ENCODE measurements at places on chromosomes 2 and 18.

- no peaks in the 10 kb centered on the region for H3K36me3 ChIP-seq
- DNase-seq, result no peak
- no peak overlapping the region for H3K4me3 ChIP-seq
- no peaks in the 10 kb centered on the region for H3K27me3 ChIP-seq
Observed at GRCh38 chr2:145755019-145755837, 1235.3 kb upstream of the ZEB2 start.

DNA sequence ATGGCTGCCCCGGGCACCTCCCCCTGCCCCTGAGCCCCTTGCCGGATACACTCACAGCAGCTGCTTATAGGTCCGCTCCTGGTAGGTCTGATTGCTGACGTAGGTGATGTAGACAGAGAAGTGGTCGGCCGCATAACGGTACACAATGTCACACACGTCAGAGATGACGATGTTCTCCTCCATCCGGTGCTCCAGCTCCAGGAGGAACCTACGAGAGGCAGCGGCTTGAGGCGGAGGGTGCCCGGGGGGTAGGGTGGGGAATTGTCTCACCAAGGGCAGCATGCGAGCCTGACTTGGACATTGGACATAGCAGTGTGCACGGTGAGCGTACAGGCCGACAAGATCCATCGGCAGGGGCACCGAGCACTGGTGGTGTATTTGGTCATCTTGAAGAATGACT lies 22.8 kb downstream of the SNORC start:
- H3K4me3 ChIP-seq, result no peak overlapping the region
- no peak overlapping the region for H3K27ac ChIP-seq
- no peak for DNase-seq
- no peaks in the 10 kb centered on the region for H3K36me3 ChIP-seq

- H3K27me3 ChIP-seq, result no peaks in the 10 kb centered on the region
- no peaks in the 10 kb centered on the region for H3K4me1 ChIP-seq
- DNase-seq, result no peak
- H3K36me3 ChIP-seq, result no peaks in the 10 kb centered on the region
Observed at GRCh38 chr2:227082286-227082685, 81.7 kb downstream of the COL4A4 start.

DNA sequence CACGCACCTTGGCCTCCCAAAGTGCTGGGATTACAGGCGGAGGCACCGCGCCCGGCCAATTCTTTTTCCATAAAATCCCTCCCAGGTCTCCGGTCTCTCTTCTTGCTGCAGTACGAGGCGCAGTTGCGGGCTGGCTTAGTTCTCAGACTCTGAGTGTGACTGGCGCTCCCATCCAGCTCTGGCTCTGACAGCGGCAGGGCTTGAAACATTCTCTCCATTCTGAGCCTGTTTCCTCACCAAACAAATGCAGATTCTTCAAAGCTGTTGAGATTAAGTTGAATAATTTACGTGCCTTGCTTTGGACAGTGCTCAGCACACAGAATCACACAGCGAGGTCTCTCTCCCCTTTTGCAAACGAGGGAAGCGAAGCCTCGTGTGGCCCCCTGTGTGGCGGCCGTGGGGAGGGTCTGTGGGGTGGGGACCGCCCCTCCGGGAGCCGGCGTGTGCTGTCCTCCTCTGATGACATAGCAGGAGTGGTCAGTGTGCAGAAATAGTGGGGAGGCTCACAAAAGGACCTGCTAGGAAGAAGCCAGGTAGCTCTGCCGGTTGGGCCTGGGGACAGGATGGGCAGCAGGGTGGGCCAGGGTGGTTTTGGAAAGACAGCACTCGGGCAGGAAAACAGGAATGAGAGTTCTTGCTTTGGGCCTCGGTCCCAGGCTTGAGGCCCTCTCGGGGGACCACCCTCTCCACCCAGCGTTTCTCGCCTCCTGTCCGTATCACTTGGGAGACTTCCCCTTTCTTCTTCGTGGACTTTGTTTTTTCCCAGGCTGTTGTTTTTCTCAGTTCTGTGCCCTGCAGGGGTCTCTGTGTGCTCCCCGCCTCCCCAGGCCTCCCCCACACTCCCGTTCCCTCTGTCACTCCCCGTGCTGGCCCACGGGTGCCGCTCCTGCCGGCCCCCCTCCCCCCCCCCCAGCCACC lies 75.0 kb downstream of the KCNG2 start:
- no peaks in the 10 kb centered on the region for H3K27me3 ChIP-seq
- H3K4me3 ChIP-seq, result no peak overlapping the region
- H3K4me1 ChIP-seq, result no peaks in the 10 kb centered on the region

DNA sequence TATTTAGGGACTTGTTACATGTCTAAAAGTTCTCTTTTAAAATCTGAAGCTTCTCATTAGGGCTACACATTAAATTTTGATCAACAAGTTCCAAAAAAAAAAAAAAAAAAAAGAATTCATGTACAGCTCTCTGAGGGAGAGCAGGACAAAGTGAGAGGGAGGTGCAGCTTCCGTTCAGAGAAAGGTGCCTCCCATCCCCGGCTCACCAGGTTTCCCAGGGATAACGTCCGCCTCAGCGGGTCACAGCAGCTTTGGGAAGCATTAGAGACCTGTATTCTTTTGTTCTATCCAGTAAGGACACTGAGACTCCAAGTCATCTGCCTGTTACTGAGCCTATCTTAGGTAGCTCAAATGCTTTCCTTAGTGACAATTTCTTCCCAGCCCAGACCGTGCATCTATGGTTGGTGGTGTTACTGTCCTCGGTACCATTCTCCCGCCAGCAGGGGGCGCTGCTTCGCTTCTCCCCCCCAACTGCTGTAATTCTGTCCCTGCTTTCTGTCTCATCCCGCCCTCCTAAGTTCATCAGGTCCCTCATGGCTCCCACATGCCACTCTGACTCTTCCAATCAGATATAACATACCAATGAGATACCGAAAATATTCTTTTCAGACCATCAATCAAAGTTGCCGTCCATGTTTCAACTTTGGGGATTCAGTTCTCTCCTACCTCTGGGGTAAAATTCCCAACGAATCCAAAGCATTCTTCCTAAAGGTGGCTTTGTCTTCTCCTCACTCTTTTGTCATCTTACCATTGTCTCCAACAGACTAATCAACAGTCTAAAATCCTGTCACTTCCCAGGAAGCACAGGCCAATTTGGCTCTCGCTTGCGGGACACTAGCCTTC lies 466.5 kb downstream of the METTL4 start:
- H3K4me3 ChIP-seq, result no peak overlapping the region
- H3K36me3 ChIP-seq, result no peaks in the 10 kb centered on the region

- peak overlapping the region; percentile 29 for H3K4me3 ChIP-seq
- H3K27me3 ChIP-seq, result peaks cover 4% of the 10 kb centered on the region
- DNase-seq, result no peak
- no peaks in the 10 kb centered on the region for H3K4me1 ChIP-seq
- H3K27ac ChIP-seq, result no peak overlapping the region
- H3K36me3 ChIP-seq, result no peaks in the 10 kb centered on the region
Observed at GRCh38 chr18:48422947-48423378, 13.8 kb upstream of the ZBTB7C start.

Data from H1 (cell line).